ENCODE measurements at places on chromosomes 5 and 9.

- DNase-seq, result no peak
Observed at GRCh38 chr9:114033397-114034103, 44.5 kb downstream of the AMBP start.

DNA sequence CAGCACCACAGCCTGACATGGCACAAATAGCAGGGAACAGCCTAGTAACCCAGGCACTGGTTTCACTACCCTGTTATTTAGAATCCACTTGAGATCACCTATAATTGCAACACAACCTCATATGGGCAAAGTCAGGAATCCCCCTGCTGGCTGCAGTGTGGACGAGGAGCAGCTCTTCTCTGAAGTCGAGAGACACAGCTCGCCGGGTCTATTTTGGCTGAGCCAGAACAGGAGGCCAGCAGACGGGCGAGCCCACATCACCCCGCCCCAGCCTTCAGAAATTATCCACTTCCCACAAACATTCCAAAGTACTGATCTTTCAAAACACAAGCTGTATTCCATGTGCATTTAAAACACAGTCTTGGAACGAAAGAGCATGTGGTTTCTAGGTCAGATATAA, 179.0 kb downstream of the ROR2 start:
- peak; percentile 94 for DNase-seq

- DNase-seq, result no peak
Observed at GRCh38 chr9:96391021-96391765, 7.7 kb upstream of the SLC35D2 start.

DNA sequence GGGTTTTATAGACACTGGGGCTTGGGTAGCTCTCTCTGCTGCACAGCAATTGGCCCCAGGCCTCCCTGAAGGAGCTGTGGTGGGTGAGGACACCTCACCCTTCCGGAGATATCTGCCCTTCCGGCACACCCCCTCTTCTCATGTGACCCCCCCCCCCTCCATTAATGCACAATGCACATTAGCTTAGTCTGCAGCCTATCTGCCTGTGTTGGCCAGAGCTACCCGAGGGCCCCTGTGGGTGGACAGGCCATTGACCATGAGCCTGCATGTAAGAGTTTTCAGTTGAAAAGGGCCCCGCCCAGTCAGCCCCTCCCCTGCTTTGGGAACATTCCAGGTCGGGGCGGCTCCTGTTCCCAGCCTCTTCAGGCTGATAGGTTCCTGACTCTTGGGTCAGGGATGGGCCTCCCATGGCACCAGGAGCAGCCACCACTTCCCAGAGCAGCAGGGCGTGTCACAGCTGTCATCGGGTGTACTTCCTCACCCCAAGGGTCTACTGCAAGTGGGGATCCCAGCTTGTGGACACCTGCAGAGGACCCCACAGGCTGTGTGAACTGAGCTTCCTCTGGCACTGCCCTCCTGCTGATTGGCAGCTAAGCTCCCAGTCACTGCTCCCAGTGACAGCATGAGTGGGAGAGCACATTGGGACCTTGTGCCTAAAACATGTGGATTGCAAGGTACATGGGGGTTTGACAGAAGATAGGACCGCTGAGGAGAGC, 17.8 kb downstream of the PHF2 start:
- DNase-seq, result no peak

DNA sequence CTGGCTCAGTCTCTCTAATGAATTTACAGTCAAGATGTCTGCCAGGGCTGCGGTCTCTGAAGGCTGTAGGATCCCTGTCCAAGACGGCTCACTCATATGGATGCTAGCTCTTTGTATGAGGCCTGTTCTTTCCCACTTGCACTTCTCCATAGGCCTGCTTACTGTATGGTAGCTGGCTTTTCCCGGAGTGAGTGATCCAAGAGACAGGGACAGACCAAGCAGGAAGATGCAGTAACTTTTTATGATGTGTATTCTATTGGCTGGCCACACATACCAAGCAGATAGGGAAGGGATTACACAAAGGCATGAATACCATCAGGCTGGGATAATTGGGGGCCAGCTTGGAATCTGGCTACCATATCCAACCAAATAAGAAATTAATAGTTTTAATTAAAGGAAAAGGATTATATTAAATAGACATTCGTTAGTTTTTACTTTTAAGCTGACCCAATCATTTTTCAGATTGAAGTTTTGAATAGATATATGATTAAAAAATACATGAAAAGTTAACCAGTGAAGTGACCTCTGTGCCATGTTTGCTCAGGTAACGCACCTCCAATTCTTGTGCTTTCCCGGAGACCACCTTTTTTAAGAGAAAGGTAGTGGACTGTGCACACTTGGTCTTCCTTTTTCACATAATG, 20.6 kb downstream of the NSD1 start:
- peak; percentile 15 for DNase-seq

DNA sequence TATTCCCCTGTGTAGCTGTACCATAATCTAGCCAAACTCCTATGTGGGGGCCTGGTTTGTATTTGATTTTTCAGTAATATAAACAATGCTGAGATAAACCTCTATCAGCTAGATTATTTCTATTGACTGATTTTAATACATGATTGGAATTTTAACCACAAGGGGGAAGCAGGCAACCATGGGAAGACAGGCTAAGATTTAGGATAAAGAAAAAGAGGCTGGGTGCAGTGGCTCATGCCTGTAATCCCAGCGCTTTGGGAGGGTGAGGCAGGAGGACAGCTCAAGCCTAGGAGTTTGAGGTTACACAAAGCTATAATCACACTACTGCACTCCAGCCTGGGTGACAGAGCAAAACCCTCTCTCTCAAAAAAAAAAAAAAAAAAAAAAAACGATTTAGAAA, 18.1 kb upstream of the GPX3 start:
- peak; percentile 51 for DNase-seq

GRCh38 chr5:60929024-60929423, 15.8 kb downstream of the ERCC8 start:
- DNase-seq, result peak; percentile 26

DNA sequence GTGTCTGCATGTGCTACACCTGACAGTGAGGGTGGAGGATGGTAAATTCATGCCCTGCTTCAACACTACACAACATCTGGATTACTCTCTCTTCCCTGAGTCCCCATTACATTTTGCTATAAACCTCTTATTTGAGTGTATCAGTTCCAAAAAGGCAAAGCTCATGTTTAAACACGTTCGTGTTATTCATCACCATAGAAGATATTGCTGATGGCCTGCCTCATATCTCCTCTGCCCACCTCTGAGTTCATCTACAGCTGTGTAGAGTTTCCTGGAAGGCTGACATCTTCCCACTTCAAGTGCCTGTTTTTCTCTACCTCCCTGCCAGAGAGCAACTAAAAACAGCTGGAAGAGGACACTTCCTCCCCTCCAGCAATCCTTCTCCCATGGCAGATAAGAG, 433.2 kb downstream of the ISL1 start:
- no peak for DNase-seq

- no peak for DNase-seq
Observed at GRCh38 chr9:110897943-110898342, 140.3 kb downstream of the LPAR1 start.

DNA sequence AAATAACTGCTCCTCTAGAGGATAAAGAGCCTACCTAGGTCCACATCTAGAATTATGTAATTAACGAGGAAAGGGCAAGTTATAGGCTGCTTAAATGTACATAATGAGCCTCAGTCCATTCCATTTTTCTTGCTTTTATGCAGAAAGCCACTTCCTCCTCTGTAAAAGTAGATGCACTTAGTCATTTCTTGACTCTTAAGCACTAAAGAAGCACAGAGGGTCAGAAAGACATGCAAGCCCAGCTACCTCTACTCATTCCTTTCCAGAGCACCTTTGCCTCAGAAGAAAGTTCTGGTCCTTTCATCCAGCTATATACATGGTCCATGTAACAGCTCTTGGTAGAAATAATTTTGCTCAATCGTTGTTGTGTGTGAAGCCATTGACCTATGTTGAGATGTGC, 308.0 kb upstream of the NREP start:
- no peak for DNase-seq

DNA sequence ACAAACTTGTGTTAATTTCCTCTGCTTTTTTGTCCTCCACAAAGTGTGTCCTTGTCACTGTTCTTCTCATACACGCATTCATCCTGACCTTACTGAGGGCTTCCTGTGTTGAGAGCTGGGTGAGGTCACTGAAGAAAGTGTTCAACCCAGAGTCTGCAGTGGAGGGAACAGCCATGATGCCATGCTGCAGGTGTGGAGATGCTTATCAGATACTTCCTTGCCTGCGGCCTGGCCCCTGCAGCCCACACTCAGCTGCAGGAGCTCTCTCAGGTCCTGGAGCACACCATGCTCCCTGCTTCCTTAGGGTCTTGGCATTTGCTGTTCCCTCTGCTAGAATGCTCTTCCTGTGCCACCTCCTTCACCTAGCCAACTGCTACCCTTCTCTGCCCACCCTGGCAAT, 108.1 kb upstream of the SPRY4 start:
- no peak for DNase-seq

- no peak for DNase-seq
Observed at GRCh38 chr9:133057006-133057405, 4.8 kb upstream of the CEL start.

DNA sequence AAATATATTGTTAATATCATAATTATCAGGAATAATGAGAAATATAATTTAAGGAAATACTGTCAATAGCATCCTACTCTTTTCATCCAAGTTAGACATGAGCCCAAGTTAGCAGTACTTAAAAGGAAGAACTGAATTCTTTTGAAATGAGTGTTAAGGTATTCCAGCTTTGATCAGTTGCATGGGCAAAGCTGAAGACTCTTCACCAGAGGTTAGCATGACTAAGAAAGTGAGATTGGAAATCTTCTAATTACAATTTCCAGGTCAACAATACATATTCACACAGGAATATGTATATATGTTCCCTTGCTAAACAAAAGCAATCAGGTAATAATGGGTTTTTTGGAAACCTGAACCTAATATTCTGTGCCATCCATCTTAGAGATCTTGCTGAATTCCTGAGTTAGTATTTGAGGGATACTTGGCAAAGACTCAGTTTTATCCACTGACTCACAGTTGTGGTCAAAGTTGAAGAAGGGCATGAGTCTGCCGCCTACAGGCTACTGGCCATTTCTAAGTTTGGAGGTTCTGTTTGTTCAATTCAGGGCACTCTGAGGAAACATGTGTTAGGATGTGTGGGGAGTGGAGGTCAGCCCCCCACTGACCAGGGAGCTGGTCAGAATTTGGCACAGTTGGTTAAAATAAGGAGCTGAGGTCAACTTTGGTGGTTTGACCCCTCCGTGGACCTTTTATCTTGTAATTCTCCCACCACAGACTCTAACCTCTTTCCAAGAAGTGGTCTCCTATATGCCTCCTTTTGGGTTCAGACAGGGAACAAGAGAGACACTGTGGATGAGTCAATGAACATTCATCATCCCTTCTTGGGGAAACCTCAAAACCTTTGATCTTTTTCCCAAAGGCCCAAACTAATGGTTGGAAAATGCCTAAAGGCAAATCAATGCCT, 118.3 kb downstream of the PIK3R1 start:
- DNase-seq, result peak; percentile 96

- DNase-seq, result no peak
Observed at GRCh38 chr5:10768328-10768899, 7.4 kb upstream of the DAP start.

GRCh38 chr9:112037281-112038016, 137.6 kb downstream of the SUSD1 start:
- DNase-seq, result peak; percentile 82

DNA sequence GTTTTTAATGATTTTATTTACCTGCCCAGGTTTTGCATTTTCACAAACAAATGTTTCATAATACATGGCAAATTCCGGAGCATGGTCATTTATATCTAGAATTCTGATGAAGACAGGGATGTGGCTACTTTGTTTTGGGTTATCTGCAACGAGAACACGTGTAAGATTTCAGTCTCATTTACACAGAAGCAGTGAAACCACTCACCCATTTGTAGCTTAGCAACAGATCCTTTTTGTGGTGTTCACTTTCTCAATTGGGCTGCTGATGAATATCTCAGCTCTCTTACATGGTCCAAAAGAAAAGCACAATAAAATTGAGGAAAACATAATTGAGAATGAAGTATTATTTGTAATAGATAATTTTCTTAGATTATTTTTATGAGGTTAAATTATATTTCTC, 148.6 kb downstream of the CDH9 start:
- peak; percentile 42 for DNase-seq

DNA sequence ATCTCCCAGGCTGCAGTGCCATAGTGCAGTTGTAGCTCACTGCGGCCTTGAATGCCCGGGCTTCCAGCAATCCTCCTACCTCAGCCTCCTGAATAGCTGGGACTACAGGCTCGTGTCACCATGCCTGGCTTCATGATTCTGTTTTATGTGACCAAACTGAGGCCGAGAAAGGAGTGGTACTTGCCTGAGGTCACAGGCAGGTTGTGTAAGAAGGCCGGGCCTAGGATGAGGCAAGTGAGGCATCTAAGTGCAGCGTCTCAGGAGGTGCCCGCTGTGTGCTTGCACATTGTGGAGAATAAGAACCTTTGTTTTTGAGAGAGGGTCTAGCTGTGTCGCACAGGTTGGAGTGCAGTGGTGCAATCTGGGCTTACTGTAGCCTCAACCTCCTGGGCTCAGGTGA, 2.1 kb upstream of the NDST1 start:
- DNase-seq, result no peak

DNA sequence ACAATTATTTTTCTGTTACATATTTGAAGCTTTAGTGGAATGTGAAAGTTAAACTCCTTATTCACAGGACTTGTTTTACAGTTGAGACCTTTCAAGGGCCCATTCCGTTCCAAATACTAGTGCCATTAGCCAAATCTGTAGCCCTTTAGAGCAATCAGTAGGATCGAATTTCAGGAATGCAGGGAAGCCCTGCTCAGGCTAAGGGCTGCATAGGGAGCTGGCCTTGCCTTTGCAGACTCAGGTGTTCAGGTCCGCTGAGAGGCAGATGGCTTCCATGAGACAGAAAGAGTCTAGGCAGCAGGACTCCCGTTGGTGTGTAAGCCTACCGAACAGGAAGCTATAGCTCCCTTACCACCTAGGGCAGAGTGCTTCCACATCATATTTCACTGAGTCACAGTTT, 150.1 kb upstream of the SLC27A6 start:
- no peak for DNase-seq

DNA sequence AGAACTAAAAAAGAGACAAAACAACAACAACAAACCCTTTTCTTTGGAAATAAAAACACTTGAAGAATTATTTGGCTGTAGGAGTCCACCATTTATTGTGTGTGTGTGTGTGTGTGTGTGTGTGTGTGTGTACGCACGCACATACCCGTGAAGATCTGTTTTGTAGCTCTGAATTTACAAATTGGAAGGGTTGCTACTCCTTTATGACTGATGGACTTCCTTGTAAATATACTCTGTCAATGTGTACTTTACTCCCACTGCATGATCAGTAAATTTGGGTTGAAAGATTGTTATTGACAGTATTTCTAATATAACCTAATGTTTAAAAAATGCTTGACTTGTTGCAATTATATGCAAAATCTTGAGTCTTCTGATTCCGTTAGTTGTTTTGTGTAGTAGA, 148.1 kb downstream of the ATG10 start:
- no peak for DNase-seq

- no peak for DNase-seq
Observed at GRCh38 chr5:170426786-170427185, 37.6 kb upstream of the KCNMB1 start.

DNA sequence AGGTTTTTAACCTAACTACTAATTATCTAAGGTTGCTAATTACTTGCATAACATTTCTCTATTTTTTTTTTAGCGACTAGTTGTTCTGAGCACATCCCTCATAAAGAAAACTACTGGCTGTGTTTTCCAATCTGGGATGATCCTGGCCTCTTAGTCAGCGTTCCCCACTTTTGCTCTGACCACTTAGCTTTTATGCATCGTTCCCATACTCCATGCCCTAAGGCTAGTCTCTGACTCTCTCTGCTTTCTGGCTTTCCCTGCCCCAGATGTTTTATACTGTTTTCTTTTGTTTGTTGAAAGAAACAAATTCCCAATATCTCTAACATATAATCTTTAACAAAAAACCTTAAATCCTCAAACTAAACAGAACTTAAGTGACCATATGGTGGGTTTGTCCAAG, 217.9 kb downstream of the SPATA31D1 start:
- DNase-seq, result no peak

All from HCEC 1CT (cell line).